ENCODE measurements at places on chromosomes 7 and 10. TPM values are rescaled to one million over a fixed set of nuclear protein-coding genes. Genes with fewer than 3 reads are reported as not detected.

Gene CNNM1
- 3.0 TPM for total RNA-seq

GRCh38 chr7:37311355-37311754 lies 137.3 kb downstream of the ELMO1 start:
- peak; percentile 48 for DNase-seq

Gene HOXA5
- 22.6 TPM for total RNA-seq

GRCh38 chr7:35267411-35267810 lies 13.5 kb upstream of the TBX20 start:
- no peak for DNase-seq

Gene CRTAC1
- total RNA-seq: 17.9 TPM

GRCh38 chr10:15585303-15585715 lies 134.4 kb downstream of the ITGA8 start:
- DNase-seq: peak; percentile 63

Gene RNF148
- total RNA-seq: not detected

DNA sequence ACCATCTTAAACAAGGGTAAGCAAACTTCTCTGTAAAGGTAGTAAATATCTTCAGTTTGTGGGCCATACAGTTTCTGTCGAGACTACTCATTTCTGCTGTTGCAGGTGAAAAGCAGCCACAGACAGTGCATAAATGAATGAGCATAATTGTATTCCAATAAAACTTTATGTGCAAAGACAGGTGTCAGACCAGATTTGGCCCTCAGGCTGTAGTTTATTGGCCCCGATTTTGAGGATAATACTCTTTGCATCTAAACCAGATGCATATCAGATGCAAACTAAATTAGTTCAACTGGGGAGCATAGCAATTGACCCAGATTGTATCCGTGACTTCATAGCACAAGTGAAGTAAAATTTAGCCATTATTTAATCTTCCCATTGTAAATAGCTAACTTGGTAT lies 70.0 kb downstream of the SNX10 start:
- no peak for DNase-seq

DNA sequence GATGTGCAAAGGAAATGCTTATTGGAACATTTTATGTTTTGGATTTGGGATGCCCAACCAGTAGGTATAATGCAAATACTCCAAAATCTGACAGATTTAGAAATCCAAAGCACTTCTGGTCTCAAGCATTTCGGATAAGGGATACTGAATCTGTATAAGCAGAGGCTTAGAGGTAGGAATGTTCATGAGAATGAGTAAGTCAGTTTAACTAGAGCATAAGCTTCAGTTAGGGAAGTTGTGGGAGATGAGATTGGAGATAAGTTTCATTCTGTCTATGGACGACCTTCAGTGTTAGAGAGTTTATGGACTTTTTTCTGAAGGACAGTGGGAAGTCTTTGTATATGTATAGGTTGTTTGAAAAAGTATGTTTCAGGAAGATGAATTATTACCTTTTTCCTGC lies 10.4 kb downstream of the TAX1BP1 start:
- no peak for DNase-seq

Gene TSPAN12
- total RNA-seq: 15.9 TPM

DNA sequence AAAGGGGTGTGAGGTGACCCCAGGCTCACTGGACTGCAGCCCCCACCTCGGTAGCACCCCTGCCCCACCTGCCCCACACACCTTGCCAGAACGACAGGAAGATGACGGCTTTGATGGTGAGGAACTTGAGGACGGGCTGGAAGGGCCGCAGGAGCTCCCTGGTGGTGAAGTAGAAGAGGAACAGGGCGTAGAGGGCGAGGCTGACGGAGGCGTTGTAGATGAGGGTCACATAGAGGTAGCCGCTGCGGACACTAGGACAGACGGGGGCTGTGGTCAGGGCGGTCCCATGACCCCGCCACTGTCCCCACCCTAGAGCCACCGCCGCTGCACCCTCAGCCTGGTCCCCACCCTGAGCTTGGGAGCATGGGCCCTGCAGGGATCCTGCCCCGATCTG lies 7.6 kb downstream of the TMEM184A start:
- no peak for DNase-seq

Gene LLCFC1
- not detected for total RNA-seq

Gene ST8SIA6
- 0.91 TPM for total RNA-seq

- DNase-seq: no peak
These were observed 83.7 kb downstream of the ATXN7L1 start for GRCh38 chr7:105792488-105793370.

Gene TMEM178B
- total RNA-seq: 1.3 TPM

Gene NDUFB8
- 138 TPM for total RNA-seq

GRCh38 chr7:47236480-47237129 lies 345.3 kb downstream of the TNS3 start:
- no peak for DNase-seq

GRCh38 chr10:73340121-73340520 lies 18.5 kb downstream of the CFAP70 start:
- DNase-seq: no peak

DNA sequence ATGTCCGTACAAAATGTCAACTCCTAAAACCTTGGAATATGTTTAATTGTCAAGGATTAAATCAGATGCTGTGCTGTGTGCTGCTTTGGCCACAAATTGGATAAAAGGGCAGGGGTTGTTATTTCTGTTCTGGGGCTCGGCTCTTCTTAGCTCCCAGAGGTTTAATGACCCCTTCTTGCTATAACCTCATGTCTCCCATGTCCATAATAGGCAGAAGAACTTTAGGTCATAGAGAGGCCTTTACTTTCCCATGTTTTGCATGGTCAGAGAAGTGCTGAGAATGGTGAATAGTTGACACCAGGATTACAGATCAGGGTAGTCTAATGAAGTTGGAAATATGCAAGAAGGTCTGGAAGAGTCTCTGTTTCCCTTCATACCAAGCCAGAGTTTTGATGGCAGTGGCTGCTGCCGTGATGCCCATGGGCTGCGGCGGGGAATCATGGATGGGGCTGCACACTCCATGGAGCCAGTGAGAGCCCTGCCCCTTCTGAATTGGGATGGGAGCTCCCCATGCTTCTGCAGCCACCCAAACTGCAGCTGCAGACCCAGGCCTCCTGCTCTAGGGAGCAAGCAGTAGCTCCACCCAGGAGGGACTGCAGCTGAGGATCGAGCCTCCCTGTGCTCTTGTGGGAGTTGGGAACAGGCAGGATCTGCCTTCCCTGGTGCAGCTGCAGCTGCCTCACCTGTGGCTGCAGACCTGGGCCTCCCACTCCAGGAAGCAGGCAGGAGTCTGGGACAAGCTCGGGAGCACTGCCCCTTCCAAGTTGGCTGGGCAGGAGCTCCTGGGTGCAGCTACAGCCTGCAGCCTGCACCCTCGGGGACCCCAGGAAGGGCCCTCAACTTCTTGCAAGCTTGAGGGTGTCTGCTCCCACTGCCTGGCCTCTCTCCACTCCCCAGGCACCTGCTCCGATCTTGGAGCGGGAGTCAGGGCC lies 23.1 kb upstream of the STEAP4 start:
- no peak for DNase-seq
